ENCODE measurements at places on chromosomes 5 and 9. TPM values are rescaled to one million over a fixed set of nuclear protein-coding genes. Genes with fewer than 3 reads are reported as not detected.

Gene SMIM3
- 4.9 TPM for total RNA-seq

Gene TEX10
- 9.5 TPM for total RNA-seq

Gene TMEM171
- total RNA-seq = 0.60 TPM

Gene RELL2
- 9.5 TPM for total RNA-seq

Gene HTR4
- not detected for total RNA-seq

Gene PAM
- total RNA-seq = 10.9 TPM

Gene TAF11L10
- total RNA-seq = not detected

Gene SLC36A2
- total RNA-seq = not detected

Gene CARTPT
- not detected for total RNA-seq

Gene SLC25A25
- total RNA-seq = 12.2 TPM

Gene RANBP3L
- not detected for total RNA-seq

Gene GPX8
- not detected for total RNA-seq

Gene GABRG2
- total RNA-seq = not detected

Gene PCAT7
- total RNA-seq = not detected

Gene ENHO
- not detected for total RNA-seq

Gene TOR4A
- 0.22 TPM for total RNA-seq

Gene CCIN
- total RNA-seq = 0.16 TPM

Gene MELK
- total RNA-seq = not detected

Gene FAM151B
- not detected for total RNA-seq

Gene NOXA1
- 2.4 TPM for total RNA-seq

Gene IL7R
- 310 TPM for total RNA-seq

Gene SEPTIN8
- 6.8 TPM for total RNA-seq

Gene TRPM3
- total RNA-seq = not detected

Gene CNTNAP3
- total RNA-seq = not detected

Gene SMIM33
- not detected for total RNA-seq

Gene SHLD3
- 11.6 TPM for total RNA-seq

Gene OR1J2
- not detected for total RNA-seq

Gene DRD1
- total RNA-seq = not detected

Gene HMMR
- 0.67 TPM for total RNA-seq

Gene SPAG8
- total RNA-seq = 0.78 TPM

Gene PCDHGA5
- not detected for total RNA-seq

Gene LRRC14B
- total RNA-seq = not detected

Gene TOMM5
- total RNA-seq = 37.8 TPM

Gene OR1J4
- not detected for total RNA-seq

Data from CD8-positive, alpha-beta T cell (primary cell).